ENCODE measurements at places on chromosomes 6 and 20. TPM values are rescaled to one million over a fixed set of nuclear protein-coding genes. Genes with fewer than 3 reads are reported as not detected.

Gene SNAP91
- total RNA-seq: 0.32 TPM

Gene RAD21L1
- total RNA-seq: not detected

Gene SEMG1
- total RNA-seq: not detected

Gene PRICKLE4
- total RNA-seq: 1.2 TPM

Gene RNF217
- total RNA-seq: 7.2 TPM

Gene SLC16A10
- total RNA-seq: 0.70 TPM

Gene RIPOR3
- not detected for total RNA-seq

Gene TRIM40
- not detected for total RNA-seq

Gene ERVFRD-1
- total RNA-seq: not detected

Gene JARID2
- 11.5 TPM for total RNA-seq

Gene GNMT
- 0.13 TPM for total RNA-seq

Gene C6orf120
- total RNA-seq: 12.0 TPM

Gene COL19A1
- not detected for total RNA-seq

Gene SLC25A27
- total RNA-seq: 0.32 TPM
